ENCODE measurements at places on chromosomes 16 and 17. TPM values are rescaled to one million over a fixed set of nuclear protein-coding genes. Genes with fewer than 3 reads are reported as not detected.

NME3 gene
- total RNA-seq = 224 TPM

ALDH3A1 gene
- 20.0 TPM for total RNA-seq

ADAM11 gene
- total RNA-seq = 0.05 TPM

CACNG3 gene
- total RNA-seq = not detected

SRCIN1 gene
- total RNA-seq = 4.9 TPM
